C1 segment of cervical spinal cord (tissue), 14 donors: ENCODE measurements at places on chromosomes 13 and 19.

- DNase-seq: peak; percentile 36
Measured at GRCh38 chr13:59112221-59112718, 1051.5 kb downstream of the DIAPH3 start.

DNA sequence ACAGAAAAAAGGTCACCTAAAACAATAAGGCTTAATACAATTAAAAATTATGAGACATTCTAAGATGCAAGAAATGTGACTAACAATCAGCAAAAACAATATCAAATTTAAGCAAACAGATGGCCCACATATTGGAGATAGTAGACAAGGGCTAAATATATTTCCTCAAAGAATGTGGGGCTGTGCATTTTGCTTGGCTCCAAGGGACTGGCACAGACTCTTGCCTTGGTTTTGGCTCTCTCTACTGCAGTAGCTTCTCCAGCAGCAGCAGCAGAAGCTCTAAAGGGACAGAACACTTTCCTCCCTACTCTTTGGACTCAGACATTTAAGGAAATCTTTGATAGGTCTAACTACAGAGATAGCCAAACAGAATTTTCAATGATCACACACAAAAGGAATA is 38.2 kb upstream of the ZNF780A start:
- no peak for DNase-seq

- no peak for DNase-seq
Measured at GRCh38 chr19:55284405-55285058, 735 bp downstream of the BRSK1 start.

- DNase-seq: no peak
Measured at GRCh38 chr19:18870531-18871172, 25.3 kb downstream of the CERS1 start.

DNA sequence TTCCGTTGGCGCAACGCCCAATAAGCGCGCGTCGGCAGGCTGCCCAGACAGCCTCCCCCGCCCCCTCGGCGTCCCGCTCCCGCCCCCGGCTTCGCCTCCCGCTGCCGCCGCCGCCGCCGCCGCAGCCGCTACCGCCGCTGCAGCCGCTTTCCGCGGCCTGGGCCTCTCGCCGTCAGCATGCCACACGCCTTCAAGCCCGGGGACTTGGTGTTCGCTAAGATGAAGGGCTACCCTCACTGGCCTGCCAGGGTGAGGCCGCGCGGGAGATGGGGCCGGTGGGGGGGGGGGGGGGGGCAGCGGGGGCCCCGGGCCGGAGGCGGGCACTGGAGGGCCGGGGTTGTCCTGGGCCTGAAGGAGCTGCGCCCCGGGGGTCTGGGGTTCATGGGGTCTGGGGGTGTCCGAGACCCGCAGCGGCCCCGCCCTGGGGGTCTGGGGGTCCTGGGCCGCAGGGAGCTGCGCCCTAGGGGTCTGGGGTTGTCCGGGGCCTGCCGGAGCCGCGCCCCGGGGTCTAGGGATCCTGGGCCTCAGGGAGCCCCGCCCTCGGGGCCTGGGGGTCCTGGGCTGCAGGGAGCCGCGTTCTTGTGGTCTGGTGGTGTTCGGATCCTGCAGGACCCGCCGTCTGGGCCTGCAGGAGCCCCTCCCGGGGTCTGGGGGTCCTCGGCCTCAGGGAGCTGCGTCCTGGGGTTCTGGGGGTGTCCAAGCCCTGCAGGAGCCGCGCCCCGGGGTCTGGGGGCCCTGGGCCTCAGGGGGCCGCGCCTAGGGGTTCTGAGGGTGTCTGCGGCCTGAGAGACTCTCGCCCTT is at the start of gene HDGFL2:
Gene HDGFL2 (plus strand): TSS at position 124 of the 801 bp plus-strand sequence. CDS start 54 bp downstream, at position 178.
- DNase-seq: no peak

GRCh38 chr13:108807841-108808240 is 178.4 kb downstream of the MYO16 start:
- DNase-seq: no peak

DNA sequence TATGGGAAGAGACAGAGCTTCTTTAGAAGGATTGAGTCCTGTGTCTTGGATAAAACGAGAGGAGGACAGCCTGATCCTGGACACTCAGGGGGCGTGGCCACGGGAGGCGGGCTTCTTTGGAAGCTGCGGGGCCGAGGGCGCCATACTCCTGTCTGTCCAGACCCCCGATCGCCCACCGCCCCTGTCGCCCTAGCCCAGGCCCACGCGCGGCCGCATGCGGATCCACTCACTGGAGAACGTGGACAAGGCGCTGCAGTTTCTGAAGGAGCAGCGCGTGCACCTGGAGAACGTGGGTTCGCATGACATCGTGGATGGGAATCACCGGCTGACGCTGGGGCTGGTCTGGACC is 23.1 kb downstream of the SPTBN4 start:
- no peak for DNase-seq

GRCh38 chr13:66665991-66666390 is 564.1 kb downstream of the PCDH9 start:
- peak; percentile 26 for DNase-seq

- peak; percentile 76 for DNase-seq
Measured at GRCh38 chr13:50080911-50081678, 65.9 kb downstream of the KCNRG start.

GRCh38 chr13:26222520-26223046 is 469 bp upstream of the RNF6 start:
- no peak for DNase-seq

- no peak for DNase-seq
Measured at GRCh38 chr13:113856716-113857065, 7.2 kb downstream of the GAS6 start.

DNA sequence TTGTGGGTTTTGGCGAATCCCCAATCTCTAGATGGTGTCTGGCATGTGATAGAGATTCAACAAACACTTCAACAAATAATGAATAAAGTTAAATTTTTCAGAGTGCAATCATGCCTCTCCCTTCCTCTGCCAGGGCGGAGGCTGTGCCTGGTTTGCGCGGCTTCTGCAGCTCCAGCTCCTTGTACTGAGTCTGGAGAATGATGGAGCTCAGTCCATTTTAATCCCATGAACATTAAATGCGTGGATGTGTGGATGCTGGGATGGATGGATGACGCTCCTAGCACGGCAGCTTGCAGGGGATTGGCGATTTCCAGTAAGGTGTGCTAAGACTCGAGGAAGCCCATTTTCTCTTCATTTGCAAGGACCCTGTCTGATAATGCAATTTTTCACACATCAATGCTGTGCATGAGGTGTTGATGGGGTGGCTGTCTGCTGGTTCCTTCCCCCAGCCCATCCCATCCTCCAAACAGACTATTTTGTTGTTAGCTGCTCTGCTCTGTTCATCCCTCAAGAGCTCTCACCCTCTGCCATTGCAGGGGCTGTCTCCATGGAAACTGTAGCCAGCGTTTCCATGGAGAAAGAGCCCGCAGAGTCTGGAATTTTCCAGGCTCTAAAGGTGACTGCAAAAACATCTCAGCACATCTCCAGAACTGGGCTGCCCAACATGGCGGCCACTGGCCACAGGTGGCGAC is 92.6 kb upstream of the PEG3 start:
- no peak for DNase-seq

DNA sequence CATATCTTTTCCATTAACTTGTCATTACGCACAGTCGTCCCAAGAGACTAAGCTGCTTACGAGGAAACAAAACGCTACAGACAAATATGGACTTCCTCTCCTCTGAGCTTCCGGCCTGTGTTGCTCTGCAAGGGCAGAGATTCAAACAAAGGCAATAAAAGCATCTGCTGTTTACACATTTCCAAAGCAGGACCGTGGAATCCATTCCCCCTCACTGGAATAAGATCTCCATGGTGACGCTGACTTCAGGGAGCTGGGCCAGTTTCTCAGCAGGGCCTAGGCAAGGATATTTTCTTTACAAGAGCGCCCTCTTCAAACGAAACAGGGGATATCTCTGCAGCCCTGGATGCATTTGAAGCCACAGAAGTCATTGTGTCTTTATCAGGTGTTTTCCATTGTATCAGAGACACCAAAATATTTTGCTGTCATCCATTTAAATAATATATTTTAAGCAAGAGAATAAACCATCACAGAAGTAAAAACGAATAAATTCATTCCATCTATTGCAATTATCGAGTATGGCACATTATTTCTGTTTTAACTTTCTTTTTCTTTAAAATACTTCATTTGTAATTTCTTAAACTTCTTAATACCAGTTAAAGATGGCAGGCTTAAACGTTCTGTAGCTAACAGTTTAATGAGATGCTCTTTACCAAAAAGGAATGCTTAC is 177.5 kb downstream of the DCLK1 start:
- DNase-seq: peak; percentile 76

GRCh38 chr19:43425567-43426392 is 11.1 kb downstream of the TEX101 start:
- no peak for DNase-seq

DNA sequence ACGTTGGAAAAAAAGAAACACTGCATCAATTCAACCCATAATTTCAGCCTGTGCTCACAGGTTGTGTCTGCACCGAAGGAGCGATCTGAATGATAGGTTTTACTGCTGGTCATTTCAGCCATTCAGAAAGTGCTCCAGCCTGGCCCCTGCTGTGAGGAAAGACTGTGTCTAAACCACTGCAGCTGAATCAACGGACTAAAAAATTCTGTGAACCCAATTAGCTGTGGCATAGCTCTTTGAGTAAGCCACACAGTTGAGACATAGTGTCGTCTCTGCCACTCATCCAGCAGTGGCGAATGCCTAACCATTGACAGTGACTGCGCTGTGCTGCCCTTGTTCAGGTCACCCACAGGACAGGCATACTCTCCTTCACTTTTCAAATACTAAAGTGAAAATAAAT is 179.8 kb downstream of the COG6 start:
- no peak for DNase-seq

DNA sequence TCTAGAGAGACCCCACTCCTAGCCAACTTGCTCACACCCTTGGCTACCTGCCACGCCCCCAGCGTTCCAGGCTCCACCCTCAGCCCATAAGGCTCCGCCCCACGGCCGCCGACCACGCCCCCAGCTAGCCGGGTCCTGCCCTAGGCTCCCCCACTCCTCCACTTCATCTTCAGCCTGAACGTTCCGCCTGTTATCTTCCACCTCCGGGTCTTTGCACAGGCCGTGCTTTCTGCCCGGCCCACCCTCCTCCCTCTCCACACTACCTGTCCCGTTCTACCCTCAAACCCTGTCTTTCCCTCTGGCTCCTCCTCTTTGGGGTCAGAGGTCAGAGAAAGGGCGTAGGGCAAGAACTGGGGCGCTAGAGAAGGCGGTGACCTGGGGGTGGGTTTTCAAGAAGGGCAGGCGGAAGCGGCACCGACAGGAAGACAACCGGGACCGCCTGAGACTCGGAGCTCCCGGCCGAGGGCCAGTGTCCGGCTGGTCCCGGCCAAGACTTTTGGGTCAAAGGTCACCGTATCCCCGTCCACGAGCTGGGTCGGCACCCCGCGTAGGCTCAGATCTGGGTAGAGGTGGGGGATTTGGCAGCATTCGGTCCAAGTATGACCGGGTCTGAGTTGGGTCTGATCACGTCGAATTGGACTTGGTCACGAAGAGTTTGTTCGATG is 2.2 kb downstream of the PDE4C start:
- peak; percentile 59 for DNase-seq

GRCh38 chr13:85864963-85865530 is 65.8 kb upstream of the SLITRK6 start:
- no peak for DNase-seq

GRCh38 chr19:4328243-4328990 is 10.2 kb downstream of the STAP2 start:
- DNase-seq: peak; percentile 93

- DNase-seq: no peak
Measured at GRCh38 chr13:52599848-52600603, 42.2 kb upstream of the HNRNPA1L2 start.
